HS-5 (cell line): ENCODE measurements at places on chromosomes 3 and 15.

DNA sequence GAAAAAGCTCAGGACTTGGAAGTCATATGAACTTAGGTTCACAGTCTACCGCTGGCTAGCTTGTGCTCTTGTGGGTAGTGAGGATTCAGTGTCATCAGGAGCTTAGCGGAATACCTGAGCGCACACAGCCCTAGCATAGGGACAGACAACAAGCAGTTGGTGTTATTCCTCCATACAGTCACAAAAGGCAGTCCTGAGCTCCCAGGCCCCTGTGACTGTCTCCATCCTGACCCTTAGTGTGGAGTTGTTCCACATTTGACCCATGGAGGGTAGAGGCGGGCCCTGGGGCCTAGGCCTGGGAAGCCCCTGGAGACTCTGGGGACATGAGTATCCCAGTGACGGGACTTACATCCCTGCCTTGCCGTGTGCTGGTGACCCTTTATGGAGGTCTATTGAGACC is 131.5 kb upstream of the PLXNA1 start:
- no peak for DNase-seq

DNA sequence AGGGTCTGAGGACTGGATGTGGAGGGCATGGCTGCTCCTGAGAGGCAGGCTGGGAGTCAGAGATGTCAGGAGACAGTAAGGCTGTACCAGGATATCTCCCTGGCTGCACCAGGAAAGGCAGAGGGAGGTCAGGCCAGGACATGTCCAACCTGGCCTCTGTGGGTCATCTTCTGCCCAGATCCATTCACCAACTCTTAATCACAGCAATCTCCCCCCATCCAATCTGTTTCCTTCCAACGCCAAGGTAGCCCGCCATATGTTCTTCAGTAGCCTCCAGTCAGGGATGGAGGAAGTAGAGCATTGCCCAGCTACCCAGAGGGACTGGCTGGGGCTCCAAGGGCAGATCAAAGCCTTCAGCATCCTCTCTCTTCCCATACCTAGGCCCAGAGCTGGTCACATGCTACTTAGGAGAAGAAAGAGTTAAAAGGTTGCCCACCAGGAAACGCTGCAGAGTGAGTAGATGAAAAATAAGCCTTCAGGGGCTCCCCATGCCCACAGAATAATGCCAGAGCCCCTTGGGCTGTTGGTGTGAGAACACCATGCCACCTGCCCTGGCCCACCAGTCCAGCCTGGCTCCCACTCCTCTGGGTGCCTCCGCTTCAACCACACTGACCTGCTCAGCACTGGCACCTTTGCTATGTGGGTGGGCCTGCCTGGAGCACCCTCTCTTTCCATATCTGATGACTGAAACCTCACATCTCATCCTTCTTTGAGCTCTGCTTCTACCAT is 176.8 kb downstream of the MEGF11 start:
- no peak for DNase-seq

DNA sequence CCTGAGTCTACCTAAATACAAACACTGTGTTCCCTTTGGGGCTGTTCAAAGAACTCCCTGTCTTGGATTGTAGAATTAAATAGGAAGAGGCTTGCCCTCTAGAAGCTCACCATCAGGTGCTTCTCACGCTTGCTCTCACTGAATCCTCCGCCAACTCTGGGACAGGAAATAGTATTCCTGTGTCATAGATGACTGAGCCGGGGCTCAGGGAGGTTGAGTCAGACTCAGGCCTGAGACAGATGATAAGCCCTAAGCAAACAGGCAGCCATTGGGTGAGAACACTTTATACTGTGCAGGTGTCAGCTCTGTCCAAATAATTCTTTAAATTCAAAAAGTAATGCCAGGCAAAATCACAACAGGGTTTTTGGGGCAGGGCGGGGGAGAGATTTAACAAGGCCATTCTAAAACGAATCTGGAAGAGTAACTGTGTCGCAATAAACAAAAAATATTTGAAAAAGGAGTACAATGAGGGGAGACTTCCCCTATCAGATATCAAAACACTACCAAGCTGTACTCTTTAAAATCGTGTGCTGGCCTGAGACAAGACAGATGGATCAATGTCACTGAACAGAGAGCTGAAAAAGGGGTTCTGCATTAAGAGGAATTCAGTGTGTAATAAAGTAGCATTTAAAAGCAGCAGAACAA is 59.0 kb downstream of the EPHB3 start:
- DNase-seq = no peak

DNA sequence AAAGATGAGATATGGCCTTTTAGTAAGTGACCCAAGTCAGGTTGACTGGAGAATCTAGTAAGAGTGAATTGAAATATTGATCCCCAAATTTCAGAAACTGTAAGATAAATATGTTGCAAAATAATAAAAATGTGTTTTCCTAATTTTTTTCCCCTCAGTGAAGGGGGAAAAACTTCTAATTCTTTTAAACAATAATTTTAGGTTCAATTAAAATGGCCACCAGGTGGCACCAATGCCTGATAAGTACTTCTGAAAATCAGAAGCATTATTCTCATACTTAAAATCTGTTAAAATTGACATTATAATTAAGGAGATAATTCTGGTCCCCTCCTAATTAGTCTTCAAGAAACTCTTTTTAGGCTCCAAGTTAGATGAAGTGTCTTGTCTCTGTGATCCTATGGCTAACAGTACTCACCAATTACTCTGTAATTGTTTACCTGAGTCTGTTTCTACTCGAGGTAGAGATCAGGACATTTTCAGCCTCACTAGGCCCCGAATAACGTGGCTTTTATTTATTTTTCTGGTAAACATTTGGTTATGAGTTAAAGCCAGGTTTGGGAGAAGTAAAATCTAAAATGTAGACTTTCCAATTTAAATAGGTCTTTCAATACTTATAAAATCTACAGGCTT is 52.6 kb downstream of the NMD3 start:
- no peak for DNase-seq

GRCh38 chr3:80094589-80094988 is 326.8 kb upstream of the ROBO1 start:
- DNase-seq = no peak

- DNase-seq = no peak
Observed at GRCh38 chr3:125154800-125155269, 57.7 kb downstream of the SLC12A8 start.

GRCh38 chr3:74023395-74023794 is 398.7 kb upstream of the PDZRN3 start:
- no peak for DNase-seq

GRCh38 chr15:34336991-34337556 is 507 bp downstream of the SLC12A6 start:
- no peak for DNase-seq

DNA sequence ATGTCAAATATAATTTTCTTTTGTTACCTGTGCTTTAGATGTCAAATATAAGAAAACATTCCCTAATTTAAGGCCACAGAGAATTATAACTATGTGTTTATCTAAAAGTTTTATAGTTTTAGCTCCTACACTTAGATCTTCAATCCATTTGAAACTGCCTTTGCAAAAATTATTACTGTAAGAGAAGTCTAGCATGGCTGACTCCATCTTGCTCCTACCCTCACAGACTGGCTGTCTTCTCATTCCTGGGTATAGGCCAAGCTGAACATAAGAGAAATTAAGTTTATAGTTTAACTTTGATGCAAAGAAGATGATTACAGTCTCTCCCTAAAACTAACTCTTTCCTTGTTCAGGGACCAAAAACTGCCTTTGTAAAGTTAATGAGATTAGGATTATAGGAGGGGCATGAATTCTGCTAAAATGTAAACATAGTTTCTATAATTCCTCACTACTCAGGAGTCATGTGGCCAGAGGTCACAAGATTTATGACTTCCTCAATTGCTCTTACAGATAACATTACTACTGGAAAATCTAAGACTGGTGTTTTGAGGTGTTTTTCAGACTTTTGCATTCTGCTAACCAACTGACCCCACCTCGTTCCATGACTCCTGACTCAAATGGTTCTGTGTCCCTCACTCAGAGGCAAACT is 184.0 kb downstream of the BCHE start:
- DNase-seq = no peak

DNA sequence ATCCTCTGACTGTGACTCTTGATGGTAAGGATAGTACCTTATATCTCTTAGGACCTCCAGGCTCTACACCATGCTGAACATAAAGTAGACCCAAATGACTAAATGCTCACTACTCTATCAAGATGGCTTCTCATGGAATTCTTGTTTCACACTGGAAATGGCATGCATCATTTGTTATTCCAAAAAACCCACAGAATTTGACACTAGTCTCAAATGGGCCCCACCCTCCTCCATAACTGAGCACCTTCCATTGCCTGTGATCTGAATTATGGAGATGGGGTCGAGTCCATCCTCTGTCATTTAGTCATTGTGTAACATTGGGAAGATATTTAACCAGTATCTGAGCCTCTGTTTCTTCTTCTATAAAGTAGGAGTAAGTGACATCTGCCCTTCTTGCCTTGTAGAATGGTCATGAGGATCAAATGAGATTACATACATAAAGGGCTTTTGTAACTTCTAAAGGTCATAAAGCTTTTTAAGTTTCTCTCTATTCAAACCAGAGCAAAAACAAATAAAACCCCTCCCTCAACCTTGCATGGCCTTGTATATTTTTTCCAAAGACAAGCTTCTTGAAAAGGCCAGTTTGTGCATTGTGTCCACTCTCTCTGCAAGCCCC is 57.0 kb upstream of the PTX3 start:
- DNase-seq = no peak

GRCh38 chr3:48830715-48831114 is 17.0 kb downstream of the PRKAR2A start:
- DNase-seq = no peak

GRCh38 chr15:100339999-100340398 is 1.8 kb downstream of the ADAMTS17 start:
- DNase-seq = no peak

DNA sequence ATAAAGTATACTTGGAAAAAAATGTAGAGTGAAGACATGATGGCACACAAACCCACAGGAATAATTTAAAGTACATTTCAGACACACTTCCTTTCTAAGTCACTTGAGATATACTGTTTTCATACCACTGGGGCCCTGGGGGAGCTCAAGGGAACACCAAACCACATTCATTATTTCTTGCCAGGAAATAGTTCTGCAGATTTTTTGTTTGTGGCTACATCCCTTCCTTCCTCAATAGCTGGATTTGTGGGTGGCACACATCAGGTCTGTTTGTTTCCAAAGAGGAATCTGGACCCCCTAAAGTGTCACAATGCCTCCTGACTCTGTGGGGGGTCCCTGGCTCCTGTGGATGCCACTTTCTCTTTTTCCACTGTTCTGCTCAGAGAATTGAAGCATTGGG is 153.5 kb upstream of the COL8A1 start:
- DNase-seq = no peak

DNA sequence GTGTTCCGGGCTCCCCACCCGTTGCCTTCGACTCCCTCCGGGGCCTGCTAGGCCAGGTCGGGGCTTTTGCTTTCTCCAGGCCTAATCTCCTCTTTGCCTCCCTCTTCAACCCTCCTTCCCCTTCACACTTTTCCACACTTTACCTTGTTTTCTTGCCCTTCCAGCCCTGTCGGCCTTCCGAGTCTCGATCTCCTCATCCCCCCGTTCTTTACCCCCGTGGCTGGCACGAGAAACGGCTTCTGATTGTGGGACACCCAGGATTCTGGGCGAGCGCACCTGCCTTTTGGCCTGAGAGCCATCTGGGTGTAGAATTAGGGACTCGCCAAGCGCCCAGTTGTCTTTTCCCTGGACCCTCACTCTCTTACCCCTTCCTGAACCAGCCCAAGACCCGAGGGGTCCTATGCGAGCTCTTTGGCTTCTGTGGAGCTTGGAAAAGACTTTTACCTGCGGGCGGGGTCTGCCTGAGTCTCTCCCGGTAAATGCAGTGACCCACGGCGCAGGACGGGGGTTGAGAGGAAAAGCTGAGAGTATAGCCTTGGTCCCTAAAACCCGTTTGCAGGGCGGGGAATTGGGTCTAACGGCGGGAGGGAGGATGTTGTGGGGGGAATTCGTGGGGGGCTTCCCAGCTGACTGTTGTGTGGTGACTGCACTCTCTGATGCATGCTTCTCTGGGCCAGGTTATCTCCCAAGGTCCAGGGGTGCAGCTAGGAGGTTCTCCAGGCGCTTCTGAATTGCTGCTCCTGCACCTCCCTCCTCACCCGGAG is 5.5 kb upstream of the ONECUT1 start:
- no peak for DNase-seq

GRCh38 chr3:49279376-49279775 is 2.3 kb upstream of the C3orf62 start:
- no peak for DNase-seq

DNA sequence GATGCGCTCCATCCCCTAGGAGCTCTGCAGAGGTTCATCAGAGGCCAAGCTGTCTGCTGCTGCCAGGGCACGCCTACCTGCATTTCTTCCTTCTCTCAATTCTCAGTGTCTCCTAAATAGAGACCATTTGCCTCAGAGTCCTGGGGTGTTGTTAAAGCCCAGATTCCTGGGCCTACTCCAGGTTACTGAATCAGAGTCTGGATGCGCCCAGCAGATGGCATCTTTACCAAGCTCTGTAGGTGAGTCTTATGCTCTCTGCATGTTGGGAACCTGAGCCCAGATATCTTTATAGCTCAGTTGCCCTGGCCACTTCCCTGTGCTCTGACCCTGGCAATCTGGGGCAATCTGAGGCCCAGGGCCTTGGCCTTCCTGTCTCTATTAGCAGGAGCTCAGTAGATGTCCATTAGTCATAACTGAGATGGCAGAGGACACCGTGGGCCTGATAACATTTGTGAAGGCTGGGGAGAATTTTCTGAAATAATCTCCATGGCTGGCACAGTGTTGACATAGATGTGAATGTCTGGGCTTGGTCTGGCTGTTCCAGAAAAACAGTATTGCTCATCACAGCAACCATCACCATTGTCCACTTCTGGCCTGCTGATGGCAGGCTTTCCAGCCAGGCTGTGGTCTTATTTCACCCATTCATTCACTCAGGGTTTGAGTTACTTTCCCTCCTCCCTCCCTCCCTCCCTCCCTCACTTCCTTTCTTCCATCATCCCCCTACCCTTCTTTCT is 13.3 kb upstream of the RBP1 start:
- DNase-seq = no peak

DNA sequence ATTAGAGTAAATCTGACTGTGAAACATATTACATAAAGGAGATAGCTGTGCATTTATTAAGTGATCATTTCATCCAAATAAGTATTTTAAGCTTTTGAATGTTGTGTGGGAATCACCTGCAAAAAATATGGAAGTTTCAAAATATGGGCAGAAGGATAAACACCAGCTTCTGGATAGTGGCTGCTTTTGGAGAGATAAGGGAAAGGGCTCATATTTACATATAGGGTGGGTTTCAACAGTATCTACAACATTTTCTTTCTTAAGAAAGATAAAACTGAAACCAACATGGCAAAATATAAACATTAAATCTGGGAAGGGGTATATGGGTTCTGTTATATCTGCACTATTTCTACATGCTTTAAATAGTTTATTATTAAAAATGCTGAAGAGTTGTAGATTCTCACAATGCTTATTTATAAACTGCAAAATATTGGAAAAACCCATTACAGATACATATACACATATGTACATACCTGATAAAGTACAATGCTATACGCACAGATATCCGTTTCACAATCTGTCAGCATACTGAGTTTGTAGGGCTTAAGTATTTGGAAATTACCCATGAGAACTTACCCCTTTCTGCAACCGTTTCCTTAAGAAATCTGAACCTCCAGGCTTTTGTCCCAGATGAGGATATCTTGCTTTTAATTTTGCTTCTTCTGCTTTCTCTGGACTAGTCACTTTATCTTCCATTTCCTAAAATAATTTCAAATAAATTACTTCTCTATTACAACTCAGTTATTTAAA is 12.1 kb downstream of the ARPP19 start:
- no peak for DNase-seq
